Muscle of leg (tissue), 16 donors: ENCODE measurements at places on chromosomes 4 and X.

DNA sequence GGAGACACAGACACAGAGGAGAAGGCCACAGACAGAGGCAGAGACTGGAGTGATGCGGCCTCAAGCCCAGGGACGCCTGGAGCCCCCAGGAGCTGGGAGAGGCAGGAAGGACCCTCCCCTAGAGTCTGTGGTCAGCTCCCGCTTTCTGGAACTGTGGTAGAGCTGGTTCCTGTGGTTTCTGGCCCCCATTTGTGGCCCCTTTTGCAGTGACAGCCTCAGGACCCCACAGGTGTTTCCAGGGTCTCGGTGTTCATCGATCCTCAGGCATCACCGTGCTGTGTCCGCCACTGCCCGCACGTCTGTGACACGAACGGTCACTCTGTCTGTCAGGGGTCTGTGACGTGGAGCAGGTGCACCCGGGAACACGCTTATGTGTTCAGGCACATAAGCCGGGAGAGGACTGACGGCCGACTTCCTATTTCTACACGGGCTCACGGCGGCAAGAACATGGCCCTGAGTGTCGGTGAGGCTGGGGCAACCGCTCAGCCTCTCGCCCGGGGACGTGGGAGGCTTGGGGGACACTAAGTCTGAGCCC lies 7.9 kb downstream of the GTPBP6 start:
- DNase-seq, result no peak

GRCh38 chrX:23008431-23009099 lies 8.8 kb downstream of the DDX53 start:
- peak; percentile 1 for DNase-seq

DNA sequence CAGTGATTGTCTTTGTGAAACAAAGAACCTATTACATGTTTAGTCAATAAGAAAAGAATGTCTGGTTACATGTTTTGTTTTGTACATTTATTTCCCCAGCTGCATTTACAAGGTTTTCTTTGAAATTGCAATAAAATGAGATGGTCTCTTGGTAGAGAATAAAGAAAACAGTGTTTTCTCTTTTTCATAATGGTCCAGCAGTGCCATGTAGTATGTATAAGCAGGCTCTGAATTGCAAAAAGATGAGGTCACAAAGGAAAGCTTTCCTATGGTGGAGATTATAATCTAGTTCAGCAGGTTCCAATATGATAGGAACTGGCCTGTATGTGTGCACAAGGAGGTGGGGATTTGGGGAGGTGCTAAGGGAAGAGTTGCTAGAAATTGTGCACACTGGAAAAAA lies 1417.3 kb downstream of the STIM2 start:
- no peak for DNase-seq

- no peak for DNase-seq
Measured at GRCh38 chrX:129007631-129008030, 515.7 kb downstream of the SMARCA1 start.

DNA sequence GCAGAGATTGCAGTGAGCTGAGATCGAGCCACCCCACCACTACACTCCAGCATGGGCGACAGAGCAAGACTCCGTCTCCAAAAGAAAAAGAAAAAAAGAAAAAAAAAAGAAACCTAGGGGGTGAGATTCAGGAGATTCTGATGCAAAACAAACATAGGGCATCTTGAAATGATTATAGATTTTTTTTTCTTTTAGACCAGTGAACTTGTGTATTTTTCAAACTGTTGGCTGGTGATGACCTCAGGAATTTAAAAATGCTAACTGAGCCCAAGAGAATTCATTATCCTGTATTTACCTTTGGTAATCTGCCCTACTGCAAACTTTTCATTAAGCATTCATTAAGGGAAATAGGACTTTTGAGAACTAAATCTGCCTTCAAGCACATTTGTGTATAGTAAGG lies 20.6 kb downstream of the ATP10D start:
- DNase-seq, result no peak

GRCh38 chr4:111475001-111475400 lies 670.3 kb upstream of the FAM241A start:
- DNase-seq, result peak; percentile 54

DNA sequence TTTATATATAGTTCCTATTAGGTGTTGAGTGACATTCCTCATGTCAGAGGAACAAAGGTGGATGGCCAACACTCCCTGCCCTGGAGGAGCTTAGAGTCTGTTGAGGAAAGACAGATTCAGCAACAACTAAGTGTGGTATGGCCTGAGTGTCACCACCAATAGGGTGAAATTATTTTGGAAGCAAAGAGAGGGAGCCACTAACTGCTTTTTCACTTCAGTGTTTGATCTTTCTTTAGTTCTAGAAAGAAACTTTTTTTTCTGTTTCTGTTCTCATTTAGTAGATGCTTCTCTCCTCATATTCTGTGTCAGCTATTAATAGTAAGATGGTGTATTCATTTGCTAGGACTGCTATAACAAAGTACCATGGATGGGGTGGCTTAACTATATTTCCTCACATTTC lies 81.5 kb downstream of the ARX start:
- DNase-seq, result no peak

GRCh38 chrX:139831017-139831416 lies 101.8 kb downstream of the ATP11C start:
- no peak for DNase-seq

DNA sequence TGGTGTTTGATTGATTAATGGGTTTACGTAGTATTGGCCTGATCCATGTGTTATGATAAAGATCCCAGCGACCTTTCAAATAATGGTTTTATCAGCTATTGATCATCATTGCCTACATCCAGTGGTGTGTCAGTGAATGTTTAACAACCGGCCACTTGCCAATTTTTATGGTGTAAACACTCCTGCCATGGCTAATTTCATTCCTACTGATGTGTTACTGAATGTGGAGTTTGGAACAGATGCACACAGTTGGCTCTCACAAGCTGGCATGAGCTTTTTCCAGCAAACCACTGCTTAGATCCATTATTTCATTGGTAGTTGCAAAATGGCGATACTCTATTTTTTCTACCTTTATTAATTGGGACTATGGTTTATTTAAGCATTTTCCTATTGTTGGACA lies 139.9 kb downstream of the REPS2 start:
- no peak for DNase-seq

DNA sequence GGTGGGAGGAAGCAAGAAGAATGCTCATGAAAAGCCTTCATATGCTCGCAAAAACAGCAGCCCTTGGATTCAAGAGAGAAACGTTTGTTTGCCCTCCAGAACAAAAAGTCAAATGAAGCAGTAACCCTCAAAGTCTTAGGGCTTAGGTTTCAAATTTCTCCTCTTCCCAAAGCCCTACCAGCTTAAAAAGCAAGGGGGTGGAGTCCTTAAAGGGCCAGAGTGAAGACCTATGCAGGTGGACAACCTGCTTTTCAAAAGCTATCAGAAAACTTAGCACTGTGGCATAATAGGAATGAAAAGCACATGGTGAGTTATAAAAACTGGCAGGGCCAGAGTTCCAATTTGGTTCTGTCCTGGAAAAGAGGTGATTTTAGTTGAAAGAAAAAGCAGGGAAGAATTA lies 253.3 kb downstream of the NAP1L3 start:
- no peak for DNase-seq

- no peak for DNase-seq
Measured at GRCh38 chrX:7362111-7362510, 214.2 kb upstream of the PUDP start.

DNA sequence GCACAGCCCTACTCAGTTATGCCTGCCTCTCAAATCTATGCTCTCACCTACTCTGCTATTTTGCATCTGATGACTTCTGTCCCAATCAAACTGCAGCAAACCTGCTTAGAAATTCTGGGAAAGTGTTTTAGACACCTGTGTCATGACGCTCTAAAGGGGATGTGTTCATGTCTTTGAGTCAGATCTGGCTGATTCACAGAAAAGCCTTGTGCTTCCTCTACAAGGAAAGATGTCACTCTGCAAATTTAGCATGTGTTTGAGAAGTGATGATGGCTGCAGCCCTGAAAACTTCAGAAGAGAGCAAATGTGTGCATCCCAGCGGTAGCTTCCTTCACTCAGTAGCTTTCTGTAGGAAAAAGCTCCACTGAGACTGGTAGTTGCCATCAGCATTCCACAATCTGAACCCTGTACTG lies 235.4 kb downstream of the MGST2 start:
- peak; percentile 49 for DNase-seq

- no peak for DNase-seq
Measured at GRCh38 chr4:7638984-7639789, 204.5 kb upstream of the PSAPL1 start.

DNA sequence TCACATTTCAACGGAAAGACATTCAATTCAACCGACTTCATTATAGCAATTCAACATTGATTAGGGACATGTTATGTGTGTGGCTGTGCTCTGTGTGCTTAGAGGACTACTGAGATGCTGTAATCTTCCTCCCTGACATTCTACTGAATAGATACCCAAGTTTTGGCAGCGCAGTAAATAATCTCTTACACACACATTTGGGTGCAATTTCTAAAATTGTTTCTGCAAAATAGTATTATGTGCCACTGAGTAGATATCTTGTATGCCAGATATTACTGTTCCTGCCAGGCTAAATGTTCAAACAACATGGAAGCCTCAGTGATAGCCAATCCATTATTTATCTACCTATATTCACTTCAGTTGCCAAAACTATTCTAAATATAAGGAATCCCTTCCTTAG lies 41.3 kb downstream of the RTL9 start:
- DNase-seq, result no peak

DNA sequence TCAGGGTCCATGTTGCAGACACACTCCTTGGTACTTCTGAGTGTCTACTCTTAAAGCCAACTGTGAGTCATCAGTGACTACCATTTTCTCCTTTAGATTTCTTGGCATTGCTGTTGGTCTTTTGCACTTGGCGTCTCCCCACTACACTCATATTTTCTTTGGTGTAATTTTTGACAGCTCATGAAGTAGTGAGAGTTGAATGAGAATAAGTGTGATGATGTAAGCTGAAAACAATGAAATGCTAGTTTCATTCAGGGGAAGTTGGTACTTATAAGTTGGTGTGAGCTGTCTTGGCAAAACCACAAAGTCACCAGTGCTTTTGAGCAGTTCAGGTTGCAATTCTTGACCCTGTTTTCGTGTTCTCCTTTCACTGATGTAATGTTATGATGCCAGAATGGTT lies 142.9 kb upstream of the ARX start:
- no peak for DNase-seq

GRCh38 chrX:39439906-39440798 lies 638.9 kb downstream of the MID1IP1 start:
- no peak for DNase-seq

DNA sequence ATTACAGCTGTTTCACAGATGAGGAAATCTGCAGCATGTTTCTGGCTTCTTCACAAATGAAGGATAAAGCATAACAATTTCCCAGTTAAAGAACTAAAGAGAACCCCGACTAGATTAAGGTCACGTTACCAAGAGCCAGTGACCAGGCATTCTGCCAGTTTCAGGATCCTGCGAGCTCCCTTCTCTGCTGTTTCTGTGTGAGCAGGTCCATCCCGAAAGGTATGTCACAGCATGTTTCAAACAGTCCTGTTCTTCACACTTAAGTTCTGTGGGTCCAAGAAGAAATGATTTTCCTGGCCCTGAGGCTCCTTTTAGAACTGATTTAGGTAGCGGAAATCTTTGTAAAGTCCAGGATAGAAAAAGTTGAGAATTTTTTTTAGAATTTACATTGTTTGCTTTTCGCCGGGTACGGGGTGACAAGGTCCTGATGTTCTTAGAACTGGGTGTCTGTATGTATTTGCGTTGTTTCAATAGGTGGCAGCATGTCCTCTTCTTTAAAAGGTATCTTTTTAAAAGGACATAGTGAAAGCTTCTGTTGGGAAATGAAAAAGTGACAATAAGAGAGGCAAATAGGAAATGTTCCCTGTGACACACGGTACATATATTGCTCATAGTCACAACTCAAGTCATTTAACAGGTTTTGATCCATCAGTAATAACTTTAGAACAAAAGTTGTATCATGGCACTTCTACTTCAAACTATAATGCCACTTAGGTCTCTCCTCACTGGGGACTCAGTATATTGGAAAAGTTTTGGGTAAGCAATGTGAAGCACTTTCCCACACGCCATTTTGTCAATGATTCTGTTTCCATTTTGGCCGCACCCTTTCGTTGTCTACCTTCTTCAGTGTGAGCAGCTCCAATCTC lies 18.4 kb downstream of the IL21 start:
- DNase-seq, result peak; percentile 70

GRCh38 chr4:179196511-179196910 lies 1754.3 kb upstream of the AGA start:
- DNase-seq, result no peak

- no peak for DNase-seq
Measured at GRCh38 chrX:25079020-25079419, 63.3 kb upstream of the ARX start.

- DNase-seq, result no peak
Measured at GRCh38 chrX:3788494-3789233, 75.2 kb upstream of the PRKX start.

DNA sequence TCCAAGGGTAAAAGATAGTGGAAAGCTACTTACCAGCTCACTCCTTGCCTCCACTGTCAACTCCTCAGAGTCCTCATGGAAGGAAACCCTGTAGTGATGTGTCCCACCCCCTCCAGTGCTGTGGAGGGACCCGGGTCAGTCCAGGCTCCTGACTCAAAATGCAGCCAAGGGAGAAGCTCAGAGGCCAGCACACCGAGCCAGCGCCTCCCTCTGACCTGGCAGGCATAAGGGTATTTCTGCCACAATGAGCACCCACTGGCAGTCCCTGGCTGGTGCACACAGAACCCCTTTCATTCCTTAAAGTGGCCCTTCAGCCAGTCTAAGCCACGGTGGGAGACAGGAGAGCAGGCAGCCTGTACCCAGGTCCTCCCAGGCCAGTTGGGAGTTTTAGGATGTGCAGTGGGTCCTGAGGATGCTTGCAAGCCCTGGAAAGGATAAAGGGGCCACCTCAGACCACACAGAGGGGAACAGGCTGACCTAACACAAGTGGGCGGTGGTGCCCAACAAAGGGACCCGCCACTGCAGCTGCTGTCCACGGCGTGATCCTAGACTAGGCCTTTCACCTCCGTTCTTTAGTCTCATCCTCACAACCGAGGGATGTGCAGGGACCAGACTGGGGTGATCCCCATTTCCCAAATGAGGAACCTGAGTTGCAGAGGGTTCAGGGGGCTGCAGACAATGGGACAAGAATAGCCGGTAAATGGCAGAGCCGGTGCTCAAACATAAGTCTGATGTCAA lies 5.7 kb downstream of the JAKMIP1 start:
- no peak for DNase-seq

DNA sequence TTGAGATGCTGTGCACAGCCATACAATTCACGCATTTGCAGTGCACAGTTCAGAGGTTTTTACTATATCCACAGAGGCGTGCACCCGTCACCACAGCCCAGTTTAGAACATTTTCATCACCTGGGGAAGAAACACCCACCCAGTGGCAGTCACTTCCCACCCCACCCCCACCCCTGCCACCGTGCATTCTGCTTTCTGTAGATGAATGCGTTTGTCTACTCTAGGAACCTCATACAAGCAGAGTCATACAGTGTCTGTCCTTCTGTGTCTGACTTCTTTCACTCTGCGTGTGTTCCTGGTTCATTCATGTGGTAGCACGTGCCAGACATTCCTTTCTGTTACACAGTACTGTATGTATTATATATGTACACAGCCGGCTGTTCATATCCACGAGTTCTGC lies 122.8 kb downstream of the TBL1X start:
- DNase-seq, result no peak

- DNase-seq, result peak; percentile 5
Measured at GRCh38 chr4:170589597-170590191, 499.9 kb upstream of the AADAT start.

GRCh38 chr4:35151816-35152572 lies 1092.3 kb downstream of the ARAP2 start:
- no peak for DNase-seq

GRCh38 chr4:149886786-149887490 lies 71.3 kb upstream of the IQCM start:
- no peak for DNase-seq
